ENCODE measurements at places on chromosomes 6 and 20.
A peak's percentile ranks its signal among the peaks of the same experiment; 100 is the strongest.

DNA sequence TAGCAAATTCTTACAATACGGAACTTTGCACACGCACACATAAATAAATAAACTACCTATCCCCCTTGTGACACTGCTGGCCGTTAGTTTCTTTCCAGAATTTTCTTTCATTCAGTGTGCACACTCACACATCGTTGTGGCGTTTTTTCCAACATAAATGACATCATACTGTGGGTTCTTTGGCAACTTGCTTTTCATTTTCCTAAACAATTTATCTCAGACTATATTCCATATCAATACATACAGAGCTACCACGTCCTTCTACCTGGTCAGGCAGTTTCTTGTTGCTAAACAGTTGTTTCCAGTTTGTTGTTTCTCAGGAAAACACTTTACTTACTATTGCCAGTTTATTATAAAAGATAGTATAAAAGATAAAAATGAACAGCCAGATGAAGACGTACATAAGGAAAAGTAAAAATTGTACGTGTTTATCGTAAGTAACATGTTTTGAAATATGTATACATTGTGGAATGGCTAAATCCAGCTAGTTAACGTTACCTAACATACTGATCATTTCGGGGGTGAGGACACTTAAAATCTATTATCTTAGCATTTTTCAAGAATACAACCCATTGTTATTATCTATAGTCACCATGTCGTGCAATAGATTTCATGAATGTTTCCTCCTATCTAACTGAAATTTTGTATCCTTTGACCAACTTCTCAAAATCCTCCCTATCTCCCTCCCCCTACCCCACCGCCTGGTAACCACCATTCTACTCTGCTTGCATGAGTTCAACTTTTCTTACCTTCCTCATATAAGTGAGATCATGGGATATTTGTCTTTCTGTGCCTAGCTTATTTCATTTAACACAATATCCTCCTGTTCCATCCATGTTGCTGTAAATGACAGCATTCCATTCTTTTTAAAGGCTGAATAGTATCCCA lies 1.2 kb upstream of the TP53RK start:
- DNase-seq: no peak

DNA sequence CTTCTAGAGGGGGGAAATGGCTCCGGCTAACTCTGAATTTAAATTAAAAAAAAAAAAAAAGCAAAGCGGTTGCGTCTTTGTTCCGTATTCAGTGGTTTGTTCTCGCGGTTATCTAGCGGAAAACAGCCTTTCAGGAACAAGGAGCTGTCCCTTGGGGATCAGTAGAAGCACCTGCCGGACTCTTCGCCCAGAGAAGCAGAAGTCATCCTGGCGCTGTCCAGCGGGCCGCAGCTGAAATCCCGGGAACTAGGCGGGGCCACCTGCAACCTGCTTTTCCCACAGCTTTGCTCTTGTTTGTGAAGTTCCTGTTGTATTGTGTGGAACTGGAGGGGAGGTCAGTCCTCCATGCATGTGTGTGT lies 43.9 kb upstream of the GJE1 start:
- DNase-seq: peak; percentile 10

DNA sequence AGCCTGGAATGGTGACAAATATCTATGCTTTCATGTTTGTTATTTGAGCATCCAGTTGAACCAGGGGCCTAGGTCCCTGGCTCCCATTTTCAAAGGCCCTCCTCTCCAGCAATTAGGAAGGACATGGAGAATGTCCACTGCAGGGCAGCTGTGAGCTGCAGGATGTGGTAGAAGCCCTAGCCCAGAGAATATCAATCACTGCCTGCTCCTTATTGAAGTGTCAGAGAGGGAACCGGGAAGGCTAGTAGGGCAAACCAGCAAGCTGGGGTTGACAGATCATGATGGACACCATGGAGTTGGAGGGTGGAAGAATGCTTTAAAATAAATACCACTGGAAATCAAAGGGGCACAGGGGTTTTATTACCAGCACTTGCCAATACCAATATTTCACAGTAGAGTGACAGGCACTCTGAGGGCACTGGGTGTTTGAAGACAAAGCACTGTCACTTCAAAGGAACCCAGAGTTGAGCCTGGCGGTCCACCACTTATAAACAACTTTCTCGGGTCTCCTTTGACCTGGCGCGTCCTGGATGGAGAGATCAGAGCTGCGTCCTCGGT lies 47.7 kb downstream of the ZNF831 start:
- DNase-seq: no peak

DNA sequence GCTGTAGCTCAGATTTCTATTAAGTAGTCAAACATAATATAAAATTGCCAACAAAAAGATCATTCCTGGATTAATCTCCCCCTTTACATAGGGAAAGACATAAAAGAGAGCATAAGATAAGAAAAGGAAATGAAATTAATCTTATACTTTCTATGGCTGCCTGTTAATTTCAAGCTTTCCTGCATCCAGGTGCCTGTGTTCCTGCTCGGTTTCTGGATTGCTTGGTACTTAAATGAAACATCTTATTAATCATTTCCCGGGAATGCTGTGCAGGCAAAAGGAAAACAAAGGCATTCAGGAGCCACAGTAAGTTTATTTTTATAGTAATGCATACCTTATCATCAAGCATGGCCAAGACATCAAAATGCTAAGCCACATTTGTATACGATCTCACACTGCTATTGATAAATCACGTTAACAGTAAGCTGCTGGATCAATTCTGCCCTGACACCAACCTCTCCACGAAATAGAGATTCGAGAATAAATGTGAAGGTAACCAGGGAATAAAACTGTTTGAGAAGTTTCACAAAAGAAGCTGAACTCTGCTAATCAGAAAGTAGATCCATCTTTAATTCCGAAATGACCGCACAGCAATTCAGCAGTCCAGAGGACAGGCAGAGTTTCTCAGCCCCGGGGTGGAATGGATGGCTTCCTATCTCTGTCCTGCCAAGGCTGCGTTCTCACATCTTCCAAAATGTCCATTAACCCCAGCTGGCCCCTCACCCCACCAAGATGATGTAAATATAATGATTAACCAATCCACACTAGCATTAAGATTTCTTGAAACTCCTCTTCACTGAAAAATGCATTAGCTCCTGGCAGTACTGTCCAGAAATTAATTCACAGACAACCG lies 32.6 kb upstream of the APCDD1L start:
- DNase-seq: no peak

- no peak for DNase-seq
These were observed 6.4 kb upstream of the CHRNA4 start for GRCh38 chr20:63367446-63368055.

GRCh38 chr6:83518816-83519480 lies 6.6 kb downstream of the PRSS35 start:
- no peak for DNase-seq

- DNase-seq: no peak
These were observed 112.5 kb upstream of the QKI start for GRCh38 chr6:163301726-163302635.

DNA sequence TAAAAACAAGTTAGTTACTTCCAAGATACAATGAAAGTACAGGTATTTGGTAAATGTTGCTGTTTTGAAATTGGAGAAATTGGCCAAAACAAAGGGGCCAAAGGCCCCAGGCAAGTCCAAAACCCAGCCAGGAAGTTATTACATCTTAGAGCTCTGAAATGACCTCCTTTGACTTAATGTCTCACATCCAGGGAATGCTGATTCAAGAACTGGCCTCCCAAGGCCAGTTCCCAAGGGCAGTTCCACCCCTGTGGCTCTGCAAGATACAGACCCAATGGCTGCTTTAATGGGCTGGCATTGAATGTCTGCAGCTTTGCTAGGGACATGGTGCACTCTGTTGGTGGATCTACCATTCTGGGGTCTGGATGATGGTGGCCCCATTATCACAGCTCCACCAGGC lies 217.3 kb upstream of the FKBP1C start:
- no peak for DNase-seq

DNA sequence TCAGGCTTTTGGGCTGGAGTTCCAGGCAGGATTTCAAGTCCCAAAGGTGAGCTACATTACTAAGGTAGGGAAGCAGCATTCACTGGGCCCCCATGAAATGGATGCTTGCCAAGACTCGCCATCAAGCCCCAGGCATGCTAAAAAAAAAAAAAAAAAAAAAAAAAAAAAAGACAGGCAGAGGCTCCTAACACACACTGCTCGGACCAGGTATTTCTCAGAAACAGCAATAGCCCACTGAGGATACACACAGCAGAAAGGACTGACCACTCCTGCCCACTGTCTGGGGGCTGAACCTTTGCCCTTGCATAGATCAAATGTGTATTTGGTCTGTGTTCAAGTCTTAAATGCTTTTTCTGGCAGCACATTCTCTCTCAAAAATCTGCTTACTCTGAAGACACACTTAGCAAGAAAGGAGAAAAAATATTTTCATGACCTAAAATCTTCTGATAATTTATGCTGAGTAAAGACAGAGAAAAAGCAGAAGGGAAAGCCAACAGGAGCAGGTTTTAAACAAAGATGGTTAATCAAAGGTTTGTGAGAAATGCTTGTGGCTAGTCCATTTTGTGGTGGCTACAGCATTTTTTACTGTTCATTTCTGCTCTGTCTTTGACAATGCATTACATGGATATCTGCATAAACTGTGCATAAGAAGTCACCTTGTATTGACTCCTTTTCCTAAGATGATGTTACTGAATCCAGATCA lies 37.9 kb upstream of the BEND6 start:
- DNase-seq: no peak

- no peak for DNase-seq
These were observed 25.7 kb upstream of the IRF4 start for GRCh38 chr6:365835-366234.

DNA sequence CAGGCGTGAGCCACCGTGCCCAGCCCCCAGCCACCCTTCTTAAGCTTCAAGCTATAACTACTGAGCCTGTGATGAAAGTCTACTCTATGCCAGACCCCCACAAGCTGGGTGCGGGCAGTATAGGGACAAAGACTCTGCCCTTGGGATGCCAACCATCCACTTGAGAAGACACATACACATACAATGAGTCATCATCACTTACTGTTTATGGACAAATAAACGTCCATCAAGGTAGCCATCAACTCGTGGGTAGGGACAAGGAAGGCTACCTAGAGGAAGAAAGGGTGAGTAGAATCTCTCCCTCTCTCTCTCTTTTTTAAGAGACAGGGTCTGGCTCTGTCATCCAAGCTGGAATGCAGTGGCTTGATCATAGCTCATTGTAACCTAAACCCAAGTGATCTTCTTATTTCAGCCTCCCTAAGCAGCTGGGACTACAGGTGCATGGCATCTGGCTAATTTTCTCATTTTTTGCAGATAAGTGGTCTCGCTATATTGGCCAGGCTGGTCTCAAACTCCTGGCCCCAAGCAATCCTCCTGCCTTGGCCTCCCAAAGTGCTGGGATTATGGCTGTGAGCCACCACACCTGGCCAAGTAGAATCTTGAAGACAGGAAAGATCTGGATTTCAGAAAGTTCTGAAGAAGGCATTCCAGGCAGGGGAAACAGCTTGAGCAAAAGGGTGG lies 2.6 kb upstream of the TP53INP2 start:
- DNase-seq: no peak

DNA sequence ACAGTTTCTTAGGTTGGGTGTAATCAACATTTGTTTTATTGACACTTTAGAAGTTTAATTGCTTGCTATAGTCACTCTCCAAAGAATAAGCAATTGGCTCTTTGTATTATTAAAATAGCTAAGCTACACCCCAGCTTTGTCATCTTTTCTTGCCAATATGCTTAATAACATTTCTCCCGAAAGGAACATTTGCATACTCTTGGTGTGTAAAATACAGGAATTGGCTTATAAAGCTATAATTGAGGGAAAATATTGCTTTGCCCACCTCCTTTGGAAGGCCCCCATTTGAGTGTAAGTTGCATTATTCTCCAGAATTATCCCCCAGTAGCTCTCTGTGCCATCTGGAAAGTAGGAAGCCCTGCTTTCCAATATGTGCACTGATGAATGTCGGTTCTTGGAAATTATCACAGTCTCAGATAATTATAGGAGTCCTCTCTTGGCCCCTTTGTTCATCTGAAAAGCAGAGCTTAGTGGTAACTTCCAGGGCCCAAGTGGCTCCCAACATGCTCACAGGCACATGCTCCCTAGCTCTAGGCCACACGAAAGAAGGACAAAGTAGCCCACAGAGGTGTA lies 92.4 kb upstream of the B3GAT2 start:
- DNase-seq: no peak

DNA sequence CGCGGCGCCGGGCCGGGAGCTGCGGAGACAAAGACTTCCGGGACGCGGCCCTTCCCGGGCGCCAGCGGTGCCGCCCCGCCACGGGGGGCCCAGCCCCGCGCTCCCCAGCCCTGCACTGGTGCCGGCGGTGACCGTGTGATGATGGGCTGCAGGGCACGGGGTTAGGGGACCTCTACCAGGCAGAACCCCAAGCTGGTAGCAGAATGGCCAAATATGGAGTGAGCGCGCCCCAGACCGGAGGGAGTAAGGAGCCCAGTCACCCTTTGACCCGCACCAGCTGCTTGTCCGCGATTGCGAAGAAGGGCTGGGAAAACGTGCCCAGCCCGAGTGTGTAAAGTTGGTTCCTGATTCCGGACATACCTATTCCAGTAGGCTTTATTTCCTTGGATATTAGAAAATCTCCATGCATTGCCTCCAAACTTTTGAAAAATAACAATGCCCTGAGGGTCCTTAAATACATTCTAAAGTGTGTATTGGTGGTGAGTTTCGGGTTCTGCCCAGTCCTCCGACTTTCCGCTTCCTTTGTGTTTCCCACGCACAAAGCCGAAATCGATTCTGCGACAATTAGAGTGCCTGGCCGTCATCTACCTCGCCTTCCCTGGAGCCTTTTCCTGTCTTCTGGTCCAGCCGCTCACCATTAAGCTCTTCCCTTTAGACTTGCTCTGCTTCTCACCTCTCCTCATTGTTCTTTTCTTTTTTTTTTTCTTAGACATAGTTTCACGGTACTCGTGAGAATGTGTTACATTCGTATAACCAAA lies 1.1 kb downstream of the ABRACL start:
- peak; percentile 35 for DNase-seq

DNA sequence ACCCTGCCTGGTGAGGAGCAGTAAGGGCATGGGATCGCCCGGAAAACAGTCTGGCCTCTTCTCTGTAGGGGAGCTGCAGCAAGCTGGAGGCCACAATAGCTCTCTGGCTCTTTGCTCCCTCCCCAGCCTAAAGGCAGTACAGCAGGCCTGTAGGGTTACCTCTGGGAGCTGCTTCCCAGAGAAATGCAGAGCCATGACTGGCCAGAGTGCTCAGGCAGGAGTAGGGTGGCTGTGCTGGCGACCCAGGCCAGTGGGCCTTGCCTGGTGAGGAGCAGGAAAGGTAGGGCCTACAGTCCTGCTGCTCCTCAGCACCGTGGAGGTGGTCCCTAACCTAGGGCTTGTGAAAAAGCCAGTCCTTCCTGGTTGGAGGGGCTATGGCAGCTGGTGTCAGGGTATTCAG lies 129.9 kb upstream of the CHD6 start:
- DNase-seq: no peak
